NCI-H460 (cell line): ENCODE measurements at places on chromosomes 16 and 17. TPM values are rescaled to one million over a fixed set of nuclear protein-coding genes. Genes with fewer than 3 reads are reported as not detected.

IL34 gene
- not detected in 2 replicates for total RNA-seq

ASGR2 gene
- total RNA-seq = not detected in 2 replicates

GRCh38 chr16:20318437-20318836 is 8.9 kb downstream of the GP2 start:
- DNase-seq = no peak

DNA sequence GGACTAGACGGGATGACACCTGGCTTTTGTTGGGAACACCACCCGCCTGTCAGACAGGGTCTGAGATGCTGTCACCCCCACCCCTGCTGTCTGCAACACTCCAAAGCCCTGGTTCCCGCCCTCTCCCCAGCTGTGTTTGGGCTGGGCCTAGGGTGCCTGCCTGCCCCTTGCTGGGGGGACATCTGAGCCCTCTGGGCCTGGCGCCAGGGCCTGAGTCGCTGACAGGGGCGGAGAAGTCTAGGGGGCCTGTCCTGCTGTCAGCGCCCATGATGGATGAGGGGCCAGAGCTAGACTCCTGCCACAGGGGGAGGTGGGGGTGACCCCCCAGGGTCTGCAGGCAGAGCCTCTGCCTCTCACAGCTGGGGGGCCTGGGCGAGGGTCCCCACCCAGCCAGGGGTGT is 7.6 kb upstream of the PKMYT1 start:
- DNase-seq = no peak

DRC3 gene
- total RNA-seq = 0.40 and 0.63 TPM in 2 replicates

DNA sequence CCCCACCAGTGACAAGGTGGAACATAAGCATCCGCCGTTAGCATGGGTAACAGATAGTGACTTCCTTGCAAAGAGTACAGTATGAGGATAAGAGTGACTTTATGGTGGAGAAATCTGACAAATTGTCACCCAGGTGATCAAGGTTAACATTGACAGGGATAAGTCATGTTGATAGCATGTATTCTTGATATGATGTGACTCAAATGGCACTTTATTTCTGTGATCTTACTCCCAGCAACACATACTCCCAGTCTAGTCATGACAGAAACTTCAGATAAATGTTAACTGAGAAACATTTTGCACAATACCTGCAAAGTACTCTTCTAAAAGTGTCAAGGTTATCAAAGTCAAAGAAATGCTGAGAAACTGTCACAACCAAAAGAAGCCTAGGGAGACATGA is 588.6 kb upstream of the KIF2B start:
- no peak for DNase-seq

- no peak for DNase-seq
Observed at GRCh38 chr16:2822158-2822495, 5.1 kb downstream of the PRSS21 start.

- DNase-seq = no peak
Observed at GRCh38 chr16:4698321-4699045, 5.1 kb downstream of the NUDT16L1 start.

- DNase-seq = no peak
Observed at GRCh38 chr16:51449441-51449840, 298.4 kb upstream of the SALL1 start.

HOXB7 gene
- total RNA-seq = 12.3 and 13.0 TPM in 2 replicates

- no peak for DNase-seq
Observed at GRCh38 chr17:48389903-48390302, 40.1 kb downstream of the SKAP1 start.

DNA sequence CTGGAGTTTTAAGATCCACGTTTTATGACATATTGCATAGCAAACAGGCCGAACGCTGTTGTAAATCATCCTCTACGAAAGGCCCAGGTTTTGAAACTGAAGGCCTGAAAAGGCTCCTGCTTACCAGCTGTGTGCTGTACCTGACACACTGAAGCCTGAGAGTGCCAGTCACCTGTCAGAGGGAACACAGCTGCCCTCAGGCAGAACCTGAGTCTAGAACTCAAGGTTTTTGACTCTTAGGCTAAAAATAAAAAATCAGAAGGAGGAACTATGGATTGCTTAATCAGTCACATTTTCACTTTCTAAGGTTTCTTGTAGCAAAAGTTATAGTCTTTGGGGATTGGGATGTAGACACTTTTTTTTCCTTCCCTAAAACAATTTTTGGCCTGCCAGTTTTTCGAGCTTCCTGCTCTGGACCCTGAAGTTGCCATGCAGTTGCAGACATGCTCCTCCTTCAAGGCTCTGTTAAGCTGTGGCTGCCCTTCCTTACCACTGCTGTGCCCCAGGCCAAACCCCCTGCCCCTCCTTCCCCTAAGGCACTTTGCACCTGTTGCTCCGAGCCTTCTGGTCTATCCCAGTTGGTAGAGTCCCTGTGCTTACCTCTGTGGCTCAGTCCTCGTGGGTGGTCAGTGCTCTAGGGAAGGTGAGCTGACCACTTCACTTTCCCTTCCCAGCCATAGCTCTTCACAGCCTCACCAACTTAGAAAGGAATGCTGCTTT is 56.6 kb downstream of the TENT4B start:
- no peak for DNase-seq

UNC13D gene
- total RNA-seq = 0.57 and 0.66 TPM in 2 replicates

TMC5 gene
- total RNA-seq = 0.07 and 0.43 TPM in 2 replicates

TP53TG3C gene
- total RNA-seq = not detected in 2 replicates

CACNG3 gene
- total RNA-seq = not detected in 2 replicates

DNA sequence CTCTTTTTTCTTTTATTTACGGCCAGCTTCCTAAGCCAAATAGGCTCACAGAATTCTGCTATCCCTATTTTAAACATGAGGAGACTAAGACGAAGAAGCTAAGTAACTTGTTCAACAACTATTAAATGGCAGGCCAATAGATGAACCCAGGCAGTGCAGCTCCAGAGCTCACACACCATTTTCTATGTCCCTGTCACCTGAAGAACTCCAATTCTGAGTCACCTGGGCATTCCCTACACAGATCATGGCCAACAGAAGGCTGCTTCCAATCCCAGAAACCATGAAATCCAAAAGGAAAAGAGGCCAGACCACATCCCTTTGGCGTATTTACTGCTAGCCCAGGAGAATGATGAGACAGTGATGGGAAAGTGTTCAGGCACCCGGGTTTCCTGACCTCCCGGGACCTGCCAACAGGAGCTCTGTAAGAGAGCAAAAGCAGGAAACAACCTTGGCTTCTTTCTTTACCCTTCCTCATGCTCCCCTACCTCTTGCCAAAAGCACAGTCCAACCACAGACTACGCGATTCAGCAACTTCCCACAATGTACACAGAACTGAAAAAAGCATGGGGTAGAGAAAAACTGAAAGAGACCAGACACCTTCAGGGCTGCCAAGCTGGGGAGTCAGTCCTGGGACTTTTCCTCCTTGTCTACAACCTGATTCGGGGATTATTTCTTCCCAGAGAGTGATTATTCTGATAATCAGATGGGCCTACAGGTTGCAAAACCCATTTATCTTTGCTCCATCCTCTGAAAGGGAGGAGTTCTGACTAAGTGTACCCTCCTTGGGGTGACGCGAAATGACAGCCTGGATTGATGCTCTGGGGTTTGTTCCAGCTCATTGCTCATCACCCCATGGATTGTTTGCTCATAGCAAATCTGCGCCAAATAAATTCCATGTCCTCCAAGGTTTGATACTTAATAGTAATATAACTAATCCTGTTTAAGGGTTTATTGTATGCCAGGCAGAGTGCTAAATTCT is 47.8 kb upstream of the HAS3 start:
- DNase-seq = peak; percentile 20

DNA sequence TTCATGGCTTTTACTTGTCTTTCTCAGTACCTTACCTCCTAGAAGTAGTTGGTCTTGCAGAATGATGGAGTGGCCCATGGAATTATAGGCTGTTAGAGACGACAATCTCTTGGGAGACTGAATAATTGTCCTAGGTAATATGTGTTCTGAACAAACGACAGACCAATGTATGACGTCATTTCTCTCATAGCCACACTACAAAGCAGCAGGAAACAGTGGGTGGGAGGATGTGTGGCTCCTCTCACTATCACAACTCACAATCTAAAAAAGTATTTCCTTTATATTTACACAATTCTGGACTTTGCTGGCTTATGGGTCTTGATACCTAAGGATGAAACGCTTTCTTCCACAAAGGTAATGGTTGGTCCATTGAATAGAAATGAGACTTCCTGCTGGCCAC is 183.9 kb downstream of the TOX3 start:
- no peak for DNase-seq

C16orf74 gene
- 1.8 and 2.9 TPM in 2 replicates for total RNA-seq

DNA sequence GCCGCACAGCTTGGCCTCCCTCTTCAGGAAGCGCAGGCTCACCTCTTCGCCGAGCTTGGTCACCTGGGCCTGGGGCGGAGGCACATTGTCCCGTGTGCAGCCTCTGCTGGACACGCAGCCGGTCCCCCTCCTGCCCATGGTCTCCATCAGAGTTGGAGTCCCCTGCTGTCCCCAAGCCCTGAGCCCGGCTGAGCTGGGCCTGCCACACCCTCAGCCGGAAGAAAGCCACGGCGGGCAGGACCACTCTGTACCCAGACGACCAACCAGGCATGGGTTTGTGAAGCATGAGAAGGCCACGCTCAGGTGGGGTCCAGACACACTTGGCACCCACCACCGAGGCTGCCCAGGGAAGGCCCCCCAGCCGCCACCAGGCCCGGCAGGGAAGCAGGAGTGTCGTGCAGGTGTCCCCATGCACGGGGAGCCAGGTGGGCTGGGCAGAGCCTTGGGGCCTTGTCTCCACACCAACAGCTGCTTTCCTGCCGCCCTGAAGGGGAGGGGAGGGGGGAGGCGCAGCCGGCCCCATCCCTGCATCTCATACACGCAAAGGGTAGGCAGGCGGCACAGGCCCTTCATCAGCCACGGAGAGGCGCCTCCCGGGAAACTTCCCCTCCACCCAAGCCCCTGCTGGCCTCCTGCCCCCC is 5.2 kb downstream of the CCDC154 start:
- DNase-seq = no peak

- no peak for DNase-seq
Observed at GRCh38 chr17:80394629-80395216, 20.2 kb upstream of the ENDOV start.

- no peak for DNase-seq
Observed at GRCh38 chr16:80346111-80346632, 194.6 kb upstream of the DYNLRB2 start.

DNA sequence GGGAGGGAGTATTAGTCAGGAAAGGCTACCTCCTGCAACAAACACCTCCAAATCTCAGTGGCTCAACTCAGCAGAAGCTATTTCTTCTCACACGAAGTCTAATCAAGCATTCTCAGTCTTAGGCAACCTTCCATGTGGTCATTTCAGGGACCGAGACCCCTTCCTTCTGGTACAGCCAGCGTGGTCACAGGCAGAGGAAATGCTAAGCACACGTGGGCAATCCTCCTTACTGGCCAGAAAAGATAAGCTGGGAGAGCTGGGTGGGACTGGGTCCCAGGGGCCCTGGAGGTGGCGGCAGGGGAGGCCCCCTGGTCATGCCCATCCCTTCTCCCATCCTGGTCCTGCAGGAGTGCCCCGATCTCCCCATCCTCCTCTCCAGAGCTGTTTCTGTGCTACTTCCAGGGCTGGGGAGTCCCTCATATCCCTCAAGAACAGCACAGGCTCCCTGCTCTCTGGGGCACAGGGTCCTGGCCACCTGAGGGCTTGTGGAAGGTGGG is 5.7 kb upstream of the CX3CL1 start:
- no peak for DNase-seq

GRCh38 chr17:33968350-33969044 is 286.6 kb upstream of the CCL2 start:
- no peak for DNase-seq

- DNase-seq = no peak
Observed at GRCh38 chr17:72175787-72176515, 55.1 kb downstream of the SOX9 start.

DNA sequence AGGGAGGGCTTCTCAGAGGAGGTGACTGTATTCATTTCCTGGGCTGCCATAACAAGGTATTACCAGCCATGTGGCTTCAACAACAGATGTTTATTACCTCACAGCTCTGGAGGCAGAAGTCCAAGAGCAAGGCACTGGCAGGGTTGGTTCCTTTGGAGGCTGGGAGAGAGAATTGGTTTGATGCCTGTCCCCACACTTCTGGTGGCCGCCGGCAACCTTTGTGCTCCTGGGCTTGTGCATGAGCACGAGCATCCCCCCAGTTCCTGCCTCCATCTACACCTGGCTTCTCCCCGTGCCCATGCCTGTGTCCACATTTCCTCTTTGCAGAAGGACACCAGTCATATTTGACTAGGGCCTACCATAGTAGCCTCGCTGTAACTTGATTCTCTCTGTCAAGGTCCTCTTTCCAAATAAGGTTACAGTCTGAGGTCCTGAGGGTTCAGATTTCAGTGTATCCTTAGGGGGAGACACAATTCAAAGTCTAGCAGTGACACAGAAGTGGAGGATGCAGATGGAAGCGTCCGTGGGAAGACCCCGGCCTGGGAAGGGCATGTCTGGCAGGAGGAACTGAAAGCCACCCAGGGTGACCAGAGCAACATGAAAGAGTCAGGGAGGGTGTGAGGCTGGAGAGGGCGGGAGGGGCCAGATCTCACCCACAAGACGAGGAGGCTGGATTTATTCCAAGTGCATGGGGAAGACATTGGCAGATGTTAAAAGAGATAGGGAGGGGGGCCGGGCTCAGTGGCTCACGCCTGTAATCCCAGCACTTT is 188.2 kb upstream of the HSBP1 start:
- DNase-seq = no peak

KRTAP4-4 gene
- not detected in 2 replicates for total RNA-seq

CCL16 gene
- total RNA-seq = not detected in 2 replicates

- DNase-seq = no peak
Observed at GRCh38 chr16:35176449-35176848, 1717.0 kb downstream of the TP53TG3F start.

NPIPB9 gene
- total RNA-seq = 3.7 and 4.6 TPM in 2 replicates

DNA sequence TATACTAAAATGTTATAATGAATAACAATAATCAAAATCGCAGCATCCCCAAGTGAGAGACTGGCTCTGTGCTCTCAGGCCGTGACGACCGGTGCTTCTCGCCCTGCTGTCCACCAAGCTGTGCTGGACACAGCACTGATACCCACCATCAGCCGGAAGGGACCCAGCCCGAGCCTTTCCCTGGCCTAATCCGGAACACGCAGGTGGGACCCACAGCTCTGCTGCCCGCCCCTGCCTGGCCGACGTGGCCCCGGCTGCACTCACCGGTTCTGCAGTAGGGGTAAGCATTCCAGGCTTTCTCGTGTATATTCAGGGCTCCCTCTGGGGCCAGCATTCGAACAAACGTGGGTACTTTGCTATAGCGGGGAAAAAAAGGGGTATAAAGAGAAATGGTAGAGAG is 14.6 kb downstream of the PITPNA start:
- no peak for DNase-seq

TNS4 gene
- 0.10 and 0.32 TPM in 2 replicates for total RNA-seq

DNA sequence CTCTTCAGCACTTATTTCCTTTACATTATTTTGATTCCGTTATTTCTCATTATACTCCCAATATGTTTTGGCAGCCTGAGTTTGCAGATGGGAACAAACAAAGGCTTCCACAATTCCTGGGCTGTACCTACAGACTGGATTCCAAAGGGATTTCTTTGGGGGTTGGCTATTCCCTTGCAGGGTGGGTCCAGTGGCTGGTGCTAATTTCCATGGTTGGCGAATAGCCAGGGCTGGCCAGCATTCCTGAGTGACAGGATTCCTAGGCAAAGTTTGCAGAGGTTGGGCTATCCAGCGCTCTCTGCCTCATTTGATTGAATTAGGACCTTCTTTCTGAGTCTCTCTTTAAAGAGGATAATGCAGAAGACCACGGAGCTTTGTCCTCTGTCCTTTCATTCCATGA is 207.4 kb downstream of the MAF start:
- DNase-seq = no peak
